CD4-positive, alpha-beta T cell (primary cell): ENCODE measurements at places on chromosomes 1 and 21. TPM values are rescaled to one million over a fixed set of nuclear protein-coding genes. Genes with fewer than 3 reads are reported as not detected.

GRCh38 chr1:170624146-170624545 lies 39.8 kb upstream of the PRRX1 start:
- H3K4me3 ChIP-seq: no peak overlapping the region
- H3K27me3 ChIP-seq: no peaks in the 10 kb centered on the region
- no peak overlapping the region for H3K27ac ChIP-seq
- H3K4me1 ChIP-seq: no peaks in the 10 kb centered on the region
- no peak for DNase-seq

Gene TRIM45
- 0.25 TPM for total RNA-seq

Gene ST3GAL3
- 20.5 TPM for total RNA-seq

GRCh38 chr1:223217781-223218180 lies 74.7 kb upstream of the TLR5 start:
- H3K4me1 ChIP-seq: no peaks in the 10 kb centered on the region
- H3K36me3 ChIP-seq: no peaks in the 10 kb centered on the region
- no peaks in the 10 kb centered on the region for H3K27me3 ChIP-seq

- H3K4me3 ChIP-seq: no peak overlapping the region
- no peak for DNase-seq
- H3K4me1 ChIP-seq: no peaks in the 10 kb centered on the region
- H3K27ac ChIP-seq: no peak overlapping the region
- H3K27me3 ChIP-seq: no peaks in the 10 kb centered on the region
These were observed 47.6 kb upstream of the HOOK1 start for GRCh38 chr1:59767119-59767518.
